Psoas muscle (tissue), 8 donors: ENCODE measurements at places on chromosomes 11 and 22. TPM values are rescaled to one million over a fixed set of nuclear protein-coding genes. Genes with fewer than 3 reads are reported as not detected.

GRCh38 chr22:46918197-46918596 is 155.7 kb downstream of the TBC1D22A start:
- DNase-seq = no peak

DNA sequence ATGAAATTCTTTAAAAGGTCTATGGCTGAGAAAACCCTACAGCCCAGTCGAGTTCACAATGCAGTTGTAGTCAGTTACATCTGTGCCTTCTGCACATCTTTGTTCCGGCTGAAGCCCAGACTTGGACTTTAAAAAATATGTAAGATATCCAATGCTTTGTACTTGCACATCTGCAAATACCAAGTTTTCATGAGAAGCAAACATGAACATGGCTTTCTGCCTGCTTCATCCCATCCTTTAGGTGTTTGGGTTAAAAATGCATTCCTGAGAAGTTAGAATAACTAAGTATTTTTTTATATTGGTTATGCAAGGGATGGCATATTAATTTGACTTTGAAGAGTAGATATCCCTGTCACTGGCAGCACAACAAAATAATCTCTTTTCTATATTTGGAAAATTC is 528.4 kb downstream of the METTL15 start:
- DNase-seq = no peak

GRCh38 chr11:103844327-103845215 is 191.9 kb upstream of the DDI1 start:
- no peak for DNase-seq

DNA sequence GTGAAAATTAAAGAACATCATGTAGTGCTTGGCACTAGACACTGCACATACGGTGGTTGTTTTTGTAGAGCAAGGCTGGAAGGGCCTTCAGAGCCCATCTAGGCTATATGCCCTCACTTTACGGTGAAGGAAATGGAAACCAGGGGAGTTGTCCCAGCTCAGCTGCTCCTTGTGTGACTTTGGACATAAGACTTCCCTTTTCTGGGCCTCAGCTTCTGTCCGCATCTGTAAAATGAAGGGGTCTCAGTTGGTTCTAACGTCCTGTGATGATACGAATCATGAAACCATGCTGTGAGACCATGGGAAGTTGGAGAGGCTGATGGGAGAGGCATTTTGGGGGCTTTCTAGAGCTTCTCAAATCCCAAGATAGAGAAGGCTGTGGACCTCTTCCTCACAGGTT is 4.7 kb downstream of the KCNE3 start:
- no peak for DNase-seq

GRCh38 chr11:17649696-17650095 is 69.7 kb upstream of the MYOD1 start:
- DNase-seq = no peak

DNA sequence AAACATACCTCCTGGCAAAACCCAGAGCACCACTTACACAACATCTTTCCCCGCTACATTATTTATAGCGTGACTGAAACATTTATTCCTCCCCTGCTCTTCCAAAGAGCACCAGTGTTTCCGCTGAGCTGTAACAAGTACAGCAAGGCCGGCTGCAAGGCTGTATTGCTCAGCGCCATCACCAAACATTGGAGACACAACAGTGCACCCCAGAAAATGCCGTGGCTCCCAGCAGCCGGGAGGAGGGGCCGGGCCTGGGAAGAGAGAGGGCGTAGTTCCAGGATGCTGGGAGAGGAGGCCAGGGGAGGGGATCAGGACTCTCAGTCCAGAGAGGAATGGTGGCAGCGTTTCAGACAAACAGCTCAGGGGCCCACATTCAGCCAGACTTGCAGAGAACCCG is 133.2 kb downstream of the DSCAML1 start:
- DNase-seq = peak; percentile 29

- peak; percentile 50 for DNase-seq
Measured at GRCh38 chr22:19766511-19767426, 6.2 kb downstream of the TBX1 start.

DNA sequence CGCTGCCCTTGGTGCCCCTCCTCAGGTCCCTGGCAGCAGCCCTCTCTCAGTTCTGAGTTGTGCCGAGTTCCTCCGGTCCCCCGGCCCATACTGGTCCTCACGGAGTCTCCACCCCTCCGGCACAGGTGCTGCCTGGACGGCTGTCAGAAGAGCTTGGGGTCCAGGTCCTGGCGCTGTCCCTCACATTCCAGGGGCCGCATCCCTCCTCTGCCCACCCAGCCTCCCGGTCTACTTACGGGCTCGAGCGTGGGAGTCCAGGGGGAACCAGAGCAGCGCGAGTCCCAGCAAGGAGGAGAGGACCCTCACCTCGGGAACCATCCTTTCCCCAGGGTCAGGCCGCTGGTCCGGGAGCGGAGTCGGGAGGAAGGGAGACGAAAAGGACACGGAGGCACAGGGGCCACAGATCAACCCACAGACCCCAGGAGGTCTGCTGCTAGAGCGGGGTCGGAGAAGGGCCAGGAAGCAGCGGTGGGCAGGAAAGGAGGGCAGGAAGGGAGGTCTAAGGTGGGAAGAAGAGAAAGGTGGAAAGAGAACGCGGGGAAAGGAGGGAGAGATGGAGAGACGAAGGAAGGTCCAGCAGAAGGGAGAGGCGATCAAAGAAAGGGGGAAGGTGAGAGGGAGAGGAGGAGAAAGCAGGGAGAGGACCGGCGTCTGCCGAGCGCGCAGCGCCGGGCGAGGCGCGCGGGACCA is 510 bp downstream of the CHRDL2 start:
- DNase-seq = no peak

PACSIN3 gene
- 90.4 TPM for polyA plus RNA-seq
